Ureter (tissue), 1 donor: ENCODE measurements at places on chromosomes 11 and 22.

DNA sequence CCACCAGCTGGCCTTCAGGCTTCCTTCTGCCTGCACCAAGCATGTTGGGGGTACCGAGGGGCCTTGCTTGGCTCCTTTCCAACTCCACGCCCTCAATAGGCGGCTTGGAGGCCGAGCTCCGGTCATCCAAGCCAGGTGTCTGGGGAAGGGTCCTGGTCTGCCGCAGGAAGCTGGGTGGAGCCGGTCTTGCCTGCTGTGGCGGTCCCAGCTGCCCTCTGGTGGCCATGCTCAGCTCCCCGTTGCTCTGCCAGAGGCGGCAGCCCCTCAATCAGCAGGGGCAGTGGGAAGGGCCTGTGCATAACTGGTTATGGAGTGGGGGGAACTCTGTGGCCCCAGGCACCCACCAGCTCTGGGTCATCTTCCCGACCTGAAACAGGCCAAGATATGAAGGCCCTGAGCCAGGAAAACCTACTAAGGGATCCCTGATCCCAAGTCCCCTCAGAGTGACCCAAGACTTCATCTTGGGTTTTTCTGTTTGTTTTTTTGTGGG lies 3.2 kb downstream of the ARVCF start:
- no peak for DNase-seq

DNA sequence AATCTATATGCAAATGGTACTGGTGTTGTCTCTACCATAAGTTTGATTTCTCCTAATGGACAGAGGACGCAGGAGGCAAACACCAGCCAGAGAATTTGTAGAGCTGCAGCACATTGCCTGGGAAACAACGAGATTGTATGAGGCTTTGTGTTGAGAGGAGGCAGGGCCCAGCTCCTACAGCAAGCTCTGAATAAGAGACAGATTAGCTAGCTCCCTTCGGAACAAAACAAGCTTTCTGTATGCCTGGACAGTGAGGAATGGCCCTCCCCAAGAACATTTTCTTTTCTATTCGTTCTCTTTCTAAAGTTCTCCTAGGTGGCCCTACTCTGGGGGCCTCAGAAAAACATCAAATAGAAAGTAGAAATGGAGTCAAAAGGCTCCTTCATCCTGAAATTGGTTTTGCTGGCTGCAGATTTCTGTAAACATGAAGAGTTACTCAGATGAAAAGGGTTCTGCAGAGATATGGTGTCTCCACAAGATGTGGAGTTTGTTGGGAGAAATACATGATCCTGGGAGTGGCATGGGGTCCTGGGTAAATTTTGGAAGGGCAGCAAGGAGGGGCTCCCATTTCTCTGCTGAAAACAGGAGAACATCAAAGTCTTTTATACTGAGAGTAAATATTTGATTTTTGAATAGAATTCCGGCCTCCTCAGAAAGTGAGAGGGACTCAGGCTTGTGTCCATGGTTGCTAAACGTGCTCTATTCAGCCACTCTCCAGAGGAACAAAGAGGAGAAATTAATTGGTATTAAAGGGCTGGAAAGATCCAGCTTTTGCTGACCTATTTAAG lies 6.8 kb upstream of the HEPACAM start:
- DNase-seq: no peak

- DNase-seq: no peak
These were observed 370.7 kb upstream of the CCDC90B start for GRCh38 chr11:83656796-83657330.

DNA sequence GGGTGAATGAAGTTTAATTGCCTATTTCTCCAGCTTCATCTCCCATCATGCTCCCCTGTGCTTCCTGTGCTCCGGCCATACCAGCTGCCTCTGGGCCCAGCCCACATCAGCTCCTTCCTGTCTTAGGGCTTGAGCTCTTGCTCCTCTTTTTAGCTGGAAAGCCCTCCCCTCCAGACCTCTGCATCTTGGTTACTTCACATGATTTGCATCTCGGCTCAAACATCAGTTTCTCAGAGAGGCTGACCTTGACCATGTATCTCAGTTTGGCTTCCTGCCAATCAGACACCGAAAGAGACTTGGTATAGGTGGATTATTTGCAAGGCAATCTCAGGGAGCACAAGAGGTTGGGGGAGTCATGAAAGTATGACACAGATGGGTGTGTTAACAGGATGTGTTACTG lies 73.2 kb upstream of the TIMP3 start:
- no peak for DNase-seq

GRCh38 chr11:47534704-47535251 lies 18.2 kb downstream of the CELF1 start:
- DNase-seq: no peak

DNA sequence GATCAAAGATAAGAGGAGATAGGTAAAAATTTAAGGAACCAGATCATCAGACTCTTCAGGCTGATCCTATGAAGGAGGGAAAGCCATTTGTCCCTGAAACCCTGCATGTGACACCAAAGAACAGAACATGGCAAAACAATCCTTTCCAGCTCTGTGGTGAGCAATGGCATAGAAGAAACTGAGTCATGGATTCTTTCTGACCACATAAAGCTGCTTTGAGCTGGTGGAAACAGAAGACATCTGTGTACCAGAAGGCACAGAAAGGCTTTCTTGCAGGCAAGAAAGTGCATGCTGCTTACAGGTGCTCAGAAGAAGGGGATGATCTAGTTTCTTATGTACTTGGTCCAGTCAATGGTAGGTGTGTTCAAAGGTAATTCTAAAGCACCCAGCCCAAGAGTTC lies 45.0 kb upstream of the APOA1 start:
- no peak for DNase-seq

- DNase-seq: no peak
These were observed 86.4 kb downstream of the GRK3 start for GRCh38 chr22:25650833-25651232.

- DNase-seq: no peak
These were observed 136.8 kb downstream of the PKNOX2 start for GRCh38 chr11:125301346-125301745.

DNA sequence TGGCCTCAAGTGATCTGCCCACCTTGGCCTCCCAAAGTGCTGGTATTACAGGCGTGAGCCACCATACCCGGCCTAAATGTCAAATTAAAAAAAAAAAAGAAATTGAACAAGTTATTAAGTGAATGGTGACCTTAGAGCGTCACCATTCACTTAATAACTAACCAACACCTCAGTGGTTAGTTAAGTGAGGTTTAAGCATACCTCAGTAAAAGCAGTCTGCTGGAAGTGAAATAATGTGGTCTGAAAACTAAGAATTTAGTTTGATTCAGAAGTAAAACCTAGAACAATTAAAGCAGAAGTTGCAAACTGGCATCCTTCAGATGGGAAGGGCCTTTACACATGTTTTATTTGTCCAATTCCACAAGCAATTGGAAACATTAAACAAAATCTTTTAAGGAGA lies 71.5 kb downstream of the FCHSD2 start:
- DNase-seq: no peak

DNA sequence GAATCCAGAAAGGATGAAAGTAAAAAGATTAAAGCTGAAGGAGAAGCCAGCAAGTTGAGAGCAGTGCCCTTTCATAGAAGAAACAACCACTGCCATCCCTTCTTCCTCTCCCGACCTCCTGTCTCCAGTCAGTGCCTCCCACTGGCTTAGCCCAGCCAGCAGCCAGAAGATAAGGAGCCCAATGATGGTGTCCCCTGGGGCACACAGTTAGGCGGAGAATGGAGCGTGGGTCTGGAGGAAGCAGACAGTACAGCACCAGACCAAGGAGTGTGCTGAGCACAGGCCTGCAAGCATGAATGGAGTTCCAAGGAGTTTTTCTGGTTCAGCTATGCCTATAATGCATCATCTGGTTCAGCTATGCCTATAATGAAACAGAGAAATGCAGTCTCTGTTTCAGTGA lies 54.3 kb upstream of the TNRC6B start:
- no peak for DNase-seq

DNA sequence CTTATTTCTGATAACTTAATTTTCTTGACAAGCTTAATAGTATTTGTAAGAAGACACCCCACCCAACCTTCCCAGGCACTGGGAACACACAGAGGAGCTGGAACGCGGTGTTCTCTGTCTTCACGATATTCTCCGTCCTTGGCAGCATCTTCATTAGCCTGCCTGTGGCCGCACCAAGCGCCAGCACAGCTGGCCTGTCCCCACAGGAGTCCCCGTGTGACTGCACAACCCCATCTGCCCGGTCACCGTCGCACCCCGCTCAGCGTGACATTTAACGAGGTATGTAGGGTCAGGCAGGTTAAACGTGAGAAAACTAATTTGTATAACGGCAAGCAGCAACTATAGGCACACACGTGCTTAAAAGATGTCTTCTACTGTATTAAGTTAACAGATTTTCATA lies 293.3 kb downstream of the BRD1 start:
- peak; percentile 10 for DNase-seq
